ENCODE measurements at places on chromosomes 7 and 10.

DNA sequence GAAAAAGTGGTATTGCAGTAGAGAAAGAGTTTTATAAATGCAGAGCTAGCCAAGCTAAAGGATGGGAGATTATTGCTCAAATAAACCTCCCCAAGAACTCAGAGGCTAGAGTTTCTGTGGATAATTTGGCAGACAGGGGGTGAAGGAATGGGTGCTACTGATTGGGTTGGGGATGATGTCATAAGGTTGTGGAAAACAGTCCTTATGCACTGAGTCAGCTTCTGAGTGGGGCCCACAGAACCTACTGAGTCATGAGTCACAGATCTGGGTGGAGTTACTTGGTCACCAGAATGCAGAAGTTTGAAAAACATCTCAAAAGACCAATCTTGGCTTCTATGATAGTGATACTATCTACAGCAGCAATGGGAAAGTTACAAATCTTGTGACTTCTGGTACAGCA, 1146.7 kb downstream of the TYW1 start:
- DNase-seq = no peak

DNA sequence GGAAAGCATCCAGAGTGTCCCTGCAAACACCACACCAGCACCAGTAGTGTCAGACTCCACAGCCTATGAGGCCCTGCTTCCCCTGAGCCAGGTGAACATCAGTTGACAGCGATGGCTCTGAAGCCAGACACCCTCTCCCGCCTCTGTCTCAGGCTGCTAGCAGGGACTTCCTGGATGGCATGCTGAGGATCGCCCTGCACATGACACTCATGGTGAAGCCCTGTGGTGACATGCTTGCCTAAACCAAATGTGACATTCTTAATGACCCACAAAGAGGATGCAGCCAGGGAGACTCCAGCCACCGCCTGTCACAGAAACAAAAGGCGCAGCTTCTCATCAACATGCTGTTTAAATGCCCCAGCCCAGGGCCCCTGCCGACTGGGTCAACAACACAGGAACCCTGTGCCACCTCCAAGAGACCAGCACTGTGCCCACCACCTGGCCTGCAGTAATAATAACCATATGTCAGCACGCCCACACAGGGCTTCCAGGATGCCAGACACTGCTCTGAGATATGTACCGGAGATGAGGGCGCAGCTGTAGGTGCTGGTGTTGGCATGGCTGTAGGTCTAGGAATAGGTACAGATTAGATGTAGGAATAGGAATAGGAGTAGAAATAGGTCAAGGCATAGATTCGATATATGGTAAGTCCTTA, 81.3 kb downstream of the GRID1 start:
- no peak for DNase-seq

GRCh38 chr10:114766470-114766869, 55.1 kb upstream of the FHIP2A start:
- DNase-seq = no peak

DNA sequence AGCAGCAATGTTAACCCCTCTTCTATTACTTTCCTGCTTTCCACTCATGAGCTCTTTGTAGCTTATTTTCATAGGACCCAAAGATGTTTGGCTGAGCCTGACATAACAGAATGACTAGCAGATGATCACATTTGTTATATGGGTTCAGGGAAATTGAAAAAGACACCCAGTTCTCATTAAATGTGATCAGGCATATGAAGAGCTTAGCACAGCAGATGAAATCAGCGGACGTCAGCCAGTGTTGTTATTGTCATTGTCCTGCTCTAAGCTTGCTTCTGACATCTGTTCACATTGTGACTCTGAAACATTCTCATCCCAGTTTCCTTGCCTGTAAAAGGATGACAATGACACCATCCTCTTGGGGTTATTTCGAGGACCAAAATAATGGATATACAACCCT, 43.5 kb downstream of the FAM241B start:
- no peak for DNase-seq

DNA sequence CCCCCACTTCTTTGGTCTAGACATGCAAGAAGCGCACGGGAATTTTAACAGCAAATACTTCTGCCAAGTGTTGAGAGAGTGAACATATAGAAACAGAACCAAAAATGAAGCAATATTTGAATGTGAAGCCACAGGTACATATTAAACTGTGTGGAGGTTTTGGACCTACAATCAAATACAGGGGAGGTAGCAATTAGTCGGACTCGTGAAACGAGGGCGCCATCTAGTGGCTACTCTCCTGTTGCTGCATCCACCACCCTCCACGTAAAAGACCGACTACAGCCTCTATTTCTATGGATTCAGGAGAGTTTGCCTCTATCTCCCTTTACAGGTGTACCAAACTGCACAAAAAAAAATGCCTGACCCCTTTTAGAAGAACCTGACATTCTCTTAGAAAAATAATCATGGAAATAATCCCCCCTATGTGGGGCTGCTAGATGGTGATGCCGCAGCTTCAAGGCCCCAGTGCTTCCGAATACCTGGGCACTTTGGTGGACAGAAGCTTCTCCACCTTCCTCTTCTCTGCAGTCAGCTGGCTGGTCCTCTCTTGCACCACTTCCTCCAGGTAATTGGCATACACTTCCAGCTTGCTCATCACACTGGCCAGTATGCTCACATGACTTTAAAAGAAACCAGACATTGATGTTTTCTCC, 31.7 kb downstream of the TECTB start:
- peak; percentile 88 for DNase-seq

- no peak for DNase-seq
Observed at GRCh38 chr7:99108613-99109012, 35.3 kb downstream of the SMURF1 start.

DNA sequence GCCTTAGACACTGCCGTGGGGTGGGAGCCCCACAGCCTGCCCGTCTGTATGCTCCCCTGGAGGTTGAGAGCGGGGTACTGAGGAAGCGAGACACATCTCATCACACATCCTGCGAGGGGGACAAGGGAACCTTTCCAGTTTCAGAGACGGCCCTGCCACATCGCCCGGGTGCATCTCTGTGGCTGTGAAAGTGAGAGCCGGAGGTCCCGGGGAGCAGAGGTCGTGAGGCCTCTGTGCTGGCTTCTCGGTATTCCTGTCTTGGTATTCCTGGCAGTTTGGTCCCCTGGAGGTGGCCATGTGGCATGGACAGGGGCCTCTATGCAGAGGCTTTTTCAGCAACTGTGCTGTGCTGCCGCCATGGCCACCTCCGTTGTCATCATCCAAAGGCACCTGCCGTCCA, 30.8 kb upstream of the UNCX start:
- DNase-seq = no peak

- DNase-seq = no peak
Observed at GRCh38 chr7:64184376-64184775, 22.6 kb upstream of the ZNF735 start.

All from nephron progenitor cell (in vitro differentiated cells).